Stimulated activated CD8-positive, alpha-beta memory T cell treated with anti-CD3 and anti-CD28 coated beads, Interleukin-4, amount 100 ng/mL, for 1 hour (primary cell): ENCODE measurements at places on chromosomes 1 and 21.

GRCh38 chr1:203744075-203744972 lies 20.7 kb upstream of the LAX1 start:
- no peak for DNase-seq

DNA sequence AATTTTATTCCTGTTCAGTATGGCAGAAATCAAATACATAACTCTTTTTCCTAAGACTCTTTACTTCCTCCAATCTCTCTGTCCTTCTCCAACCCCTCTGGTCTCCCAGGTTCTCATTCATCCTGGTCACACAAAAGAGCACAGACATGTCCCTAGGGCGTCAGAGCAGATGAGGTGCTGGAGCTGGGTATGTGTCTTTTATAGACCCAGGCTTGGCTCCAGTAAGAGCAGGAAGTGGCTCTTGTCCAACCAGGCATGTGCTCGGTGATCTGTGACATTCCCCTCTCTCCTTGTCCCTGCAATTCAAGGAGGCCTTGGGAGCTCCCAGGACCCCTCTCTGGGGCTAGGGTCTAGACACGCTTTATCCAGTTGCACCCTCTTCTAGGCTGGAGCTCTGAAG lies 18.0 kb upstream of the LCE2D start:
- DNase-seq = no peak

- no peak for DNase-seq
Observed at GRCh38 chr1:27400082-27400962, 7.9 kb downstream of the GPR3 start.

GRCh38 chr21:44018127-44018526 lies 6.0 kb downstream of the TRAPPC10 start:
- DNase-seq = no peak

DNA sequence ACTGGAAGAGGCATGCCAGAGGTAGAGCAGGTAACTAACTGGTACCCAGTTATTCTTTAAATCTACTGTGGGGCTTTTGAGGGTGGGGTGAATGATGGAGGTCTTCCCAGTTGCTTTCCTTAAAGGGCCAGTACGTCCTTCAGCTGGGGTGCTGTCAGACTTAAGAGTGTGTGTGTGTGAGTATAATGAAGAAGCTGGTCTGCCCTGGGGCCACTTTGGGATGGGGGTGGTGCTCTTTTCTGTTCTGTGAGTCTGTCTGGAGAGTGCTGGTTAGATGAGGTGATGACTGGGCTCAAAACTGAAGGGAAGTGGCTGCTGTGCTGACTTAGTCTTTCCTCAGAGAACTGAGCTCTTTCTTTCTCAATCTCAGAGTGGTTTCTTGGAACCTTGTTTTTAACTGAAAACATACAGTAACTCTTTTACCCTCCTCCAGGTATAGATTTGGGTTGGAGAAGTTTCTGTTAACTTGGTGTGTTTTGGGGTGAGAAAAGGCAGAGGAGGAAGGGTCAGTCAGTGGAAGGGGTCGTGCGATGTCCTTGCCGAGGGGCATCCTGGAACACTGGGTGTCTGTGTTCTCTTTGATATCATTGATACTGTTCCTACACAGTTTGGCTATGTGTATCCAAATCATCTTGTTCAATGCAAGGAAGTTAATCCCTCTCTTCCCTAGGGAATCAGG lies 746 bp downstream of the MACF1 start:
- no peak for DNase-seq

DNA sequence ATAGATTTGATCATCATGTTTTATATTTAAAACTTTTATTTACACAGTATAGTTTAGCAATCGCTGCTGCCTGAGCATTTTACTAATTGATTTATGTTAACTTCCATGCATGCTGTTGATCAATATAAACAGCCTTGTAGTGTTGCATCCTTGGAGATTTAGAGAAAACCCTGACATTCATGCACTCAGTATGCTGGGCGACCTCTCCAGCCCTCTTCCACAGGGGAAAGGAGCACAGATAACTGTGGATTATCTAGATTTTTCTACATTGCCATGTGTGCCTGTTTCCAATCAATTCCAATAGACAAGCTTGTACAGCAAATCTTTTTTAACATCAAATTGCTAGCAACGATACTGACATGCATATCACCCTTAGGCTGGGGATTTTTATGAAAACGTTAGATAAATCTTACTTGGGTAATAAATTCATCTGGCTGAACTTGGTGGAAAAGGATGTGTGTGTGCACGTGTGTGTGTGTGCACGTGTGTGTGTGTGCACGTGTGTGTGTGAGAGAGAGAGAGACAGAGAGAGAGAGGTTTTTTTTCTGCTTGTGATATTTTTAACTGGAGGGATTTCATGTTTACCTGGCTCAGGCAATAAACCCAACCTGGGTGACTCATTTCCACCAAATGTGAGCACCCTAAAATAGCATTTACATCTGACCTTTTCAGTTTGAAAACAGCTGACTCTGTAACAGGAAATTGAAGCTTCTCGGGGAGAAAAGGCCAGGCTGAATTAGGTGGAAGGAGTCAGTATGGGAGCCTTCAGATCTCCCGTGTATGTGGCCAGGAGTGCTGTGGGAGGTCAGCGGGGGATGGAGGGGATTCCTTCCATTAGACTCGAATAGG lies 339.8 kb downstream of the PRDM2 start:
- DNase-seq = no peak

- no peak for DNase-seq
Observed at GRCh38 chr1:111803951-111804350, 48.2 kb downstream of the DDX20 start.

DNA sequence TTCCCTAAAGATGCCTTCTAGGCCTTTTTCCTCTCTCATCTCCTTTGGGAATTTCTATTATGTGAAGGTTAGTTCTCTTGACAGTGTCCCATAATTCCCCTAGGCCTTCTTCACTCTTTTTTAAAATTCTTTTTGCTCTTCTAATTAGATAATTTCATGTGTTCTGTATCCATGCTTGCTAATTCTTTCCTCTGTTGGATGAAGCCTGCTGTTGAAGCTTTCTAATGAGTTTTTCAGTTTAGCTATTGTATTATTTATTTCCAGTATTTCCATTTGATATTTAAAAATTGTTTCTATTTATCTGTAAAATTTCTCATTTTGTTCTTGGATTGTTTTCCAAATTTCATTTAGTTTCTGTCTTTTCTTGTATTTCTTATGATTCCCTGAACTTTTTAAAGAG lies 28.5 kb upstream of the FAM163A start:
- DNase-seq = no peak

GRCh38 chr1:198380275-198380674 lies 160.2 kb downstream of the ATP6V1G3 start:
- DNase-seq = no peak

GRCh38 chr21:16570856-16571255 lies 841.1 kb downstream of the USP25 start:
- no peak for DNase-seq

- no peak for DNase-seq
Observed at GRCh38 chr1:62962014-62962812, 178.3 kb downstream of the ATG4C start.

GRCh38 chr1:225541383-225541782 lies 111.5 kb downstream of the ENAH start:
- DNase-seq = no peak

- DNase-seq = no peak
Observed at GRCh38 chr21:21384977-21385376, 386.8 kb downstream of the NCAM2 start.

DNA sequence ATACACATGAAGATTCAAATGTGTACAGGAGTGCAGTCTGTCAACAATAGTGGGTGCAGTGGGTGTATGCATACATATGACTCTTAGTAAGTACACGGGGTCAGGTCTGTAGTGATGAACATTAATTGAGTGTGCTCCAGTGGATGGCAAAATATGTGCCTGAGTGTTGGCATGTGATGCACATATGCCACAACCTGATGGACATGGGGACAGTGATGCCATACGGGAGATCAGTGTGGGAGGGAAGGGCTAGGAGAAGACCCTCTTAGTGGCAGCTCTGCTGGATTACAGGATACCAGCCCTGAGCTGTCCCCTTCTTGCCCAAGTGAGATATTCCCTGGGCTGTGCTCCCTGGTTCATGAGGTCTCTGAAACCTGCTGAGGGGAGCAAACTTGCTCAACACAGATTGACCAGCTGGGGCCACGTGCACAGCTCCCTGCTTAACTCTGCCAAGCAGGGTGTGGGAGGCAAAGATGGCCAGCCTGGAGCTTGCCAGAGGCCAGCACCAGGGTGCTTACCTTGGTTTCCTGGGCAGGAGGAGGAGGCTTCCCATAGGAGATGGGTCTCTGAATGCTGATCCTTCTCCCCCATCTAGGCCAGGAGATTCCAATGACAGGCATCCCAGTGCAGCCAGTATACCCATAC lies 2.2 kb downstream of the SHISA4 start:
- no peak for DNase-seq

- no peak for DNase-seq
Observed at GRCh38 chr21:14926186-14926585, 138.6 kb downstream of the NRIP1 start.

DNA sequence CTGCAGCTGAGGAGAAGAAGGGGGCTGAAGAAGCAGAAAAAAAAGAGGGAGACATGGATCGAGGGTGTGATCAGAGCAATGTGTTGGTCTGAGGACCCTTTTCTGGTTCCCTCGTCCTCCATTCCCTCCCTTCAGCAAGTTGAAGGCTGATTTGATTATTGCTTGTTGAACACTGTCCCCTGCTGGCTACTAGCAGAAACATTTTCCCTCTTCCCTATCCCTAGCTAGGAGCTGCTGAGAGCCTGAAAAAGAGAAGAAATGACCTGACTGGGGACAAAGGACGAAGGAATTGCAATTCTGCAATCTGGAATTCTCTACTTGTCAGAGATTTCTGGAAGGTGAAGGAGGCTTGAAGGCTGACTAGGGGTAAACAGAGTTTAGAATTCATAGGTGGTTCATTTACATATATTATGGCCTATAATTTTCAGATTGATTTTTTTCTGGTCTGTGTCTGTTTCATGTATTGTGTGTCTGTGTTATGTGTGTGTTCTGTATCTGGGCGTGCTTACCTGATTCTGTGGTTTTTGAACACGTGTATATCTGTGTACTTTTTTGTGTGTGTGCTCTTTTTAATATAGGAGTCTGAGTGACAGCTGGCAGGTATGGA lies 9.8 kb downstream of the NHLH1 start:
- DNase-seq = no peak

GRCh38 chr1:181985936-181986906 lies 75.3 kb downstream of the ZNF648 start:
- DNase-seq = no peak

DNA sequence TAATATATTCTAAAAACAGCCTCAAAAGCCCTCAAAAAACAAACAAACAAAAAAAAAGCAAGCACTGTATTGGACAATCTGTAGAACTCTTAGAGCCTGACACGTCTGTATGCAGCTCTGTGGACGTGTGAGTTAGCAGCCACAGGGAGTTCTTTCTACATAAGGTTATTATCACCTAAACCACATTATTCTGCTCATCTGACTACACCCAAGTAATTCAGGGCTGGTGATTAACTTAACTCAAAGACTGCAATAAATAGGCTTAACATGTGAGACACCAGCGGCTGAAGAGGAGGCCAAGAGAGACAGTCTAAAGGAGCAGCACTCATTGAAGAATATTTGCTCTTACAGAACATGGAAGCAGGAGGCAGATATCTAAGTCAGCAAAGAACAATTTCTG lies 316.0 kb downstream of the VAV3 start:
- no peak for DNase-seq

GRCh38 chr1:227318853-227319607 lies 738 bp upstream of the CDC42BPA start:
- no peak for DNase-seq

GRCh38 chr1:166062421-166063070 lies 104.3 kb downstream of the FAM78B start:
- no peak for DNase-seq

GRCh38 chr21:33249331-33250002 lies 16.7 kb upstream of the IL10RB start:
- no peak for DNase-seq

DNA sequence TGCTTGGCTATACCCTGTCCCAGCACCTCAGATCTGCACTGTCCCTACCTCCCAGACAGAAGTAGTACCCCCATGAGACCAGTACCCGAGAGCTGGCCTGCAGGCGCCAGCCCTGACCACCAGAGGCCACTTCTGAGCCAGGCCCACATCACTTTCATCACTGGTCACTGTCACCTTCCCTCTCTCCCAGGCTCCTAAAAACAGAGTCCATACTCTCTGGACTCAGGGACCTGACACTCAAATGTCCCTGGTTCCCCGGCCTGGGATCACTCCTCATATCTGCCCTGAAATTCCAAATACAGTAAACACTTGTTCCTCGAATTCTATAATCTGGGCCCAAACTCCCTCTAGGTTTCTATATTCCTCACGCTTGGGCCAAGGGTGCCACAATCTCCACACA lies 18.7 kb downstream of the TMEM53 start:
- no peak for DNase-seq
